Skeletal muscle cell (primary cell): ENCODE measurements at places on chromosomes 1 and 21.

DNA sequence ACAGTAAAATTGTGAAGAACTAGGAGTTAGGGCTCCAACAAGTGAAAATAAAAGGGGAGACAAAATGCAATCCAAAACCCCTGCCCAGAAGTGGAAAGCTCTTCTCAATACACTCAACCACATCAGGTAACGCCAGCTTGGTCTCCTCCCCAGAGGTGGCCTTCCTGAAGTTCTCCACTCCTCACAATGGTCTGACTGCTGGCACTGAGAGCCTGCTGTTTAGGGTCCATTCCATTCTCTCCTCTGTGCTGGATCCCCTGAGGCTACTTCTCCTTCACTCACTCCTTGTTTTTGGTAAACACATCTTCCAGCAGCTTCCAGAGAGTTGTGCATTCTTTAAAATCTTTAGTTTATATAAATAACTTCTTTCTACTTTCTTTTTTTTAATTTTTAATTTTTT, 189.5 kb downstream of the KCNT2 start:
- DNase-seq: no peak

DNA sequence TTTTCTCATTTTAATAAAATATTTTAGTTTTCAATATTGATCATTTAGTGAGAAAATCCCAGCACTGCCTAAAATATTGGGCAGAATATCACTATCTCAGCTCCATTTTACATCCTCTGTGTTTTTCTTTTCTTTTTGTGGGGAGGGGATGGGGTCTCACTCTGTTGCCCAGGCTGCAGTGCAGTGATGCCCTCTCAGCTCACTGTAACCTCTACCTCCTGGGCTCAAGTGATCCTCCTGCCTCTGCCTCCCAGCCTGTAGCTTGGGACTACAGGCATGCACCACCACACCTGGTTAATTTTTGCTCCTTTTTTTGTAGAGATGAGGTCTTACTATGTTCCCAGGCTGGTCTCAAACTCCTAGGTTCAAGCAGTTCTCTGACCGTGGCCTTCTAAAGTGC, 76.1 kb downstream of the SLC25A24 start:
- no peak for DNase-seq

GRCh38 chr1:57843760-57844159, 419.9 kb upstream of the DAB1 start:
- peak; percentile 31 for DNase-seq

DNA sequence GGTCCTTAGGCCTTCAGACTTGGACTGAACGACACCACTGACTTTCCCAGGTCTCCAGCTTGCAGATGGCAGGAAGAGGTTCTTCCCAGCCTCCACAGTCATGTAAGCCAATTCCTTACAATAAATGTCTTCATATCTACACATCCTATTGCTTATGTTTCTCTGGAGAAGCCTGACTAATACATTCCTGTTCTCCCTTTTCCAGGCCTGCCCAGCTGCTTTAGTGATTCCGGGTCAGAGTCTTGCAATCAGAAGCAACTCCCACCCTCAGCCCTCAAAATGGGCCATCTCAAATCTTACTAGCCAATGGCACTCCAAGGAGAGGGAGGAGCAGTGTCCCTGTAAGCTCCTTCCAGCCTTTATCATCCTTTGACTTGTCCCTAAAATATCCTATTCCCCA, 16.4 kb upstream of the CPT2 start:
- no peak for DNase-seq

DNA sequence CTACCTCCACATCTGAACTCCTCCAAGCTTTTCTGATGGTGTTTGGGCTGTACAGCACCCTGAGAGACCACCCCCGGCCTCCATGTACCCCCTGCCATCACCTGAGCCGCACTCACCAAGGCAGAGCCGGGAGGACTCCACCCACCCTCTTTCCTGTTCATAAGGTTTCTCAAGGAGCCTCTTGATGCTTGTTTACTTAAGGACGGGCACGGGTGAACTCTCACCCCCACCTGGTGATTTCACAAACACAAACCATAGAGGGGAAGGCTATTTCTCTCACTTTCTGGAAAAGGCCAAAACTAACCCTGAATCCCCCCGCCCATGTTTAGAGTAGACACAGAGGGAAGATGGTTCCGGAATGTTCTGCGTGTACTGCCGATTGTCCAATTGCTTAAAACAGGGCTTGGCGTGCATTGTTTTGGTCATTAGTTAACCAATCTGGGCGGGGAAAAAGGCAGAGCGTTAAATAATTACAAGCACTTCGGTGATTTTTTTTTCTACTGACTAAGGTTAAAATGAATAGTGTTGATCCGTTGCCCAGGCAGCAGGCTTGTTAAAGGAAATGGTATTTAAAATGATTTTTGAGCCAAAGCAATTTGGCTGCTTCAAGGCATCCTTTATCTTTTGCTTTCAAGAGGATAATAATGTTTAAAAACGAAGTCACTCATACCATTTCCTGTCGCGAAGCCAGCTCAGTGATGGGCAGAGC, 279.8 kb upstream of the VAMP3 start:
- no peak for DNase-seq

GRCh38 chr1:234750922-234751627, 141.1 kb upstream of the IRF2BP2 start:
- no peak for DNase-seq

GRCh38 chr1:198147216-198147615, 9.6 kb upstream of the NEK7 start:
- no peak for DNase-seq

DNA sequence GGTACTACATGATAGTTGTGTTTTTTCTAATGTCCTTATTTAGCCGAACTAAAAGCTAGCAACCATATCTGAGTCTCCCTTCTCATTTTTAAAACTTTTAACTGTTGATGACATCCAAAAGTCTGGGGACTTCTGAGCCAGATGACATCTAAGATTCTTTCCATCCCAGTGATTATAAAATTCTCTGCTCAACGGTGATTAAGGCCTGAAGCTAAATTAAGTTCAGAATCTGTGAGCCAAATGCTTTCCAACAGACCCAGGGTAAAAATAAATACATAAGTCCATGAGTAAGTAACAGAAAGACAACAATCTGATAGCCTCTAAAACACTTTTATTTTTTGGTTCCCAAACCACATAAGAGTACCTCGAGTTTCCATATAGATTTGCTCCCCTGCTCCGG, 13.1 kb upstream of the PTP4A2 start:
- no peak for DNase-seq

DNA sequence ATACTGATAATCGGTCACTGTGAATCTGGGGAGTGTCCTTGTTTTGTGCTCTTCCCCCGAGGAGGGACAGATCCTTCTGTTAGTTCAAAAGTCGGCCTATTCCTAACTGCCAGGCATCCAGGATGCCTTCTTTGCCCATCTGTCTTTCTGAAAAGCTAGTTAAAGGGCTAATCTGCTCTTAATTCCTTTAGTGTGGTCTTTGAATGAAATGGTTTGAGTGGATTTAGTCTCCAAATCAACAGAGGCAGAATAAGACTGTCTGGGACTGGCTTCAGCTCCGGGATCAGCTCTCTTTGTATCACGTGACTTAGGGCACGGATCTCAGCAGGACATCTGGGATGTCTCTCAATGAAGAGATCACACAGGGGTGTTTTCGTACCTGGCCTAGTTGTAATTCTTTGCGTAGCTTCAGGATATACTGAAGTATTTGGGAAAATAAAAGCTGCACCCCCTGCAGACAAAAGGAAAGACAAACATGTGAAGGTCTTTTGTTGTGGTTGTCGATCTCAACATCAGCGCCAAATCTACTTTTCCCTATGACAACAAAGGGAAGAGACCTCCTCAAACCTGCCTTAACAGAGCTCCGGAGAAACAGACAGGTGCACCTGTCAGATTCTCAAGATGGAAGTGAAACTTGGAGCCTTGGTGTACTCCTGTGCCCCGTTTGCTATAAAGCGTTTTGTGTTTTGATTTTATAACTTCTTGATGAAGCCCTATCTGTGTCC, 97.9 kb downstream of the ERG start:
- no peak for DNase-seq

- no peak for DNase-seq
These were observed 18.5 kb upstream of the OR10J5 start for GRCh38 chr1:159554261-159554660.

DNA sequence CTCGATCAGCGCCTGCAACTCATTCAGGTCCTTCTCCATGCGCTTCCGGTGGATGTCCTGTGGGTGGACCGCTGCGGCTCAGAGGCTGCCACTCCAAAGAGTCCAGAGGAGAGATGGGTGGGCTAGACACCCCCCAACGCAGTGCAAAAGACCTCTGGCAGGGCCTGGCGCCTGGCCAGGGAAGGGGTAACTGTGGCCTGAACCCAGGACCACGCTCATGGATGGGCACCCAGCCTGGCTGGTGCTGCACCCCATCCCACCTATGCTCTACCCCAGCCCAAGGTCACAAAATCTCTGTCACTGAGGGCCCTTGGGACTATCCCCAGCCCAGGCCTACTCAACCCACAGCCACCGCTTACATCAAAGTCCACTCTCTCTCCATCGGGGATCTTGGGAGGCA, 12.2 kb downstream of the TNNT2 start:
- no peak for DNase-seq

DNA sequence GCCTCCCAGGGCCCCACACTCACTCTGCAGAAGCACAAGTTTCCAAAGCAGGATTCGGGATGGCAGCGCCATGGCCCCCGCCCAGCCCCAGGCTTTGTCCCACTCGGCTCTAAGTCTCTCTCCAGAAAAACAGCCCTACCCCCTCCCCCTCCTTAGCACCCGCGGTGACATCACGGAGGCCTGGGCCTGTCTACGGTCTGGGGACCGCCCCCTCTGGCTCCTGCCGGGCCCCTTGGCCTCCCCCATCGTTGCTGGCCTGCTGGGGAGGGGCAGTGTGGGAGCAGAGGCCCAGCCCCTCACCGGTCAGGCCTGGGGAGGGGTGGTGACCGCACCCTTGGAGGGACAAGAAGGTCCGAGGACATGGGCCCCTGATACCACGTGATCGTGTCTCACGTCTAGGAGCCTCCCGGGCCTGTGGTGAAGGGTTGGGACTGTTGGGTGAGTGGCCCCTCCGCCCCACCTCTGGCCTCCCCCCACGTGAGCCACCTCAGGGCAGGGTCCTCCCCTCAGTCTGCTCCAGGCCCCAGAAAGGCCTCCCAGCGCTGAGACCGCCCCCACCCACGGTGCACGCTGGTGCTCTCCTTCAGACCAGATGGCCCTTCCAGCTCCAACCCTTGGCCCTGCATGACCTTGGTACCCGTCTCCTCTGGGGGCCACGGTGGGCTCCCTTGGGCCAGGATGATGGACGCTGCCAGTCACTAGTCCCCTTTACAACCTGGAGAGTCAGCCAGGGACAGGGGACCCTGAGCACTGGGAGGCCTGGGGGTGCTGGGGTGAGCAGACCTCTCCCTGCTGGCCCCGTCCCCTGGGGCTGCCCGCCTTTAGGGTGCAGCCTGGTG, at the start of gene MXRA8:
MXRA8 (minus strand) TSS at position 123 of the 839 bp plus-strand sequence; CDS start at position 72, 51 bp downstream.
- DNase-seq: peak; percentile 41

DNA sequence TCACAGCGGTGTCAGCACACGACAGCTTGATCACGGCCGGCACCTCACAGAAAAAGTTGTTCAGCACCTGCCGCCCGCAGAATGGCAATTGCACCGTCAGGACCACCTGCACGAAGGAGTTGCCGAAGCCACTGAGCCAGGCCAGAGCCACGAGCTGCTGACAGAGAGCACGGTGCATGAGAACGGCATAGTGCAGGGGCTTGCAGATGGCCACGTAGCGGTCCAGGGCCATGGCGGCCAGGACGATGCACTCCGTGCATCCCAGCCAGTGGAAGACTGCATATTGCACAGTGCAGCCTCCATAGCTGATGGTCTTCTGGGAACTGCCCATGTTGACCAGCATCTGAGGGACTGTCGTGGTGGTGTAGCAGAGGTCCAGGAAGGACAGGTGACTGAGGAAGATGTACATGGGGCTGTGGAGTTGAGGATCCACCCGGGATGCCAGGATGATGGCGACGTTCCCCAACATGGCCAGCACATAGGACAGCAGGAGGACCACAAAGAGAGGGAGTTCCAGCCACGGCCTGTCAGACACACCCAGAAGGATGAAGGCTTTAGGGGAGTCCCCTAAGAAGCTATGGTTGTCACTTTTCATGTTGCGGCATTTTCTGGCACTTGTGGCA, 6.4 kb downstream of the OR2B11 start:
- no peak for DNase-seq

DNA sequence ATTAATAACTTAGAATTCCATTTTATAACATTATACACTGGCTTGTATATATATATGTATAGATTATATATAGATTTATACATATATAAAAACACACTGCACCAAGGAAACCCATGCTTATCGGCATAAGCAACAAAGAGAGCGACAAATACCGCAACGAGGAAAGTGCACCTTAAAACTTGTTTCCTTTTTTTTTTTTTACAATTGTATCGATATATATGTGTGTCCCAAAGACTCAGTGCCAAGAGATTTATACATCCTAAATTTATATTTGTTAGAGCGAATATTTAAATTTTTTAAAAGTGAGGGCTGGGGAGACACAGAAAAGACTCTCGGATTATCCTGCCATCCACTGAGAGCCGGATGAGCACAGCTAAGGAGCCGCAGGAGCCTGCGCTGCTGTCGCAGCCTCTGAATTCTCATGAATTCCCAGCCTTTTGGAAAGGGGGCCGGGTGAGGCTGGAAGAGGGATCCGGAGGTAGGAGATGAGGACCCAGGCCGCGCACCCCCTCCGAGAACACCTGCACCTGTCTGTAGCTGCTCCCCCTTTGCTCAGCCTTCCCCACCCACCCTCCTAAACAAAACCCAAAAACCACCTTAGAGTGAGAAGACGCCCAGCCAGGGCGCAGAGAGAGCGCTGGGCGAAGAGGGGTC, 5.2 kb downstream of the DMRTA2 start:
- DNase-seq: no peak

- no peak for DNase-seq
These were observed 17.9 kb upstream of the KANK4 start for GRCh38 chr1:62336995-62337705.

GRCh38 chr1:221712776-221713431, 29.0 kb downstream of the DUSP10 start:
- DNase-seq: no peak

DNA sequence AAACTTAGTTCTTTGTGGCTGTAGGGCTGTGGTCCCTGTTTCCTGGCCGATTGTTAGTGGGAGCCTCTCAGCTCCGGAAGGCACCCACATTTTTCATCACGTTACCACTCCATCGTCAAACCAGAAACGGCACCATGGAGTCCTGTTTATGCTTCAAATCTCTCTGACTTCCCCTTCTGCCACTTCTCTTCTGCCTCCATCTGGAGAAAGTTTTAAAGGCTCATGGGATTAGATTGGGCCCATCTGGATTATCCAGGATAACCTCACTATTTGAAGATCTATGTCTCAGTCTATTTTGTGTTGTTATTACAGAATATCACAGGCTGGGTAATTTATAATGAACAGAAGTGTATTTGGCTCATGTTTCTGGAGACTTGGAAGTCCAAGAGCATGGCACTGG, 19.3 kb upstream of the IL22RA1 start:
- no peak for DNase-seq

GRCh38 chr1:208520438-208521099, 276.4 kb upstream of the PLXNA2 start:
- no peak for DNase-seq
